ENCODE measurements at places on chromosomes 2 and 18. TPM values are rescaled to one million over a fixed set of nuclear protein-coding genes. Genes with fewer than 3 reads are reported as not detected.

- no peak for DNase-seq
Measured at GRCh38 chr18:37138456-37138855, 309.5 kb downstream of the KIAA1328 start.

DNA sequence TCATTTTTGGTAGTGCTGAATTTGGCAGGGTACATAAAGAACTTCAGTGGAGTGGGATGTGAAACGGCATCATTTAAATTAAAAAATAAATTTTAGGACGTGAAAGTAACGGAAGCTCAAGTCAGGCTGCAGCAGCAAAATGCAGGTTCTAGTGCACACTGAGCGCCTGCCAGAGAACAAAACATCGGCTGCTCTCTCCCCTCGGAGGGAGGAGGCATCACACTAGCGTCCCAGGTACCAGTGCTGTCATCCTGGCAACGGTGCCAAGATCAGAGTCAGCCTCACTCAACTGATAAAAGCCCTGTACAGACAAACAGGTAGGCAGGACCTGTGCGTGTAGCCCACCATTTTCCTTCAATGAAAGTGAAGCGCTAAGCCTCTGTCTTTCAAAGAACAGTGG, 261.5 kb downstream of the PTGR3 start:
- no peak for DNase-seq

DNA sequence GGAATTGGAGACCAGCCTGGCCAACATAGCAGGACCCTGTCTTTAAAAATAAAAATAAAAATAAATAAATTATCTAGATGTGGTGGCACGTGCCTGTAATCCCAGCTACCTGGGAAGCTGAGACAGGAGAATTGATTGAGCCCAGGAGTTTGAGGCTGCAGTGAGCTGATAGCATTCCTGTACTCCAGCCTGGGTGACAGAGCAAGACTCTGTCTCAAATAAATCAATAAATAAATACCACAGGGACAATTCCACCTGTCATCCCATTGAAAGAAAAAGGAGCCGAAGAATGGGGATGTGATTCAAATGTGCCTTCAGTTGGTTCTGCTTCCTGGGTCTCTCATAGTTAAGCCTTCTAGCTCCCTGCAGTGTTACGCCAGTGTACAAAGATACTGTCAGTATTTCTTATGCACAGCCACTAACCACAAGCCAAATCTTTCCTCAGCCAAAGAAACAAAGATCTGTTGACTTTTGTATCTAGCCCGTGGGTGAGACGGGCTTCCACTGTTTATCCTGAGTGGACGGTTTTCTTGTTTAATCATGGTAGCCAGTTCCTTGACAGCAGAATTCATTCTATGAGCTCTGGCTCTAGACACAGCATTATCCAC, 12.6 kb downstream of the LGALSL start:
- no peak for DNase-seq

RAB12 gene
- 82.2 TPM for total RNA-seq

CREG2 gene
- total RNA-seq, result not detected

Data from left cardiac atrium (tissue), 4 donors.